ENCODE measurements at places on chromosomes 1 and 21.

GRCh38 chr1:211928993-211929637 is 98.6 kb upstream of the LPGAT1 start:
- H3K4me1 ChIP-seq = peaks cover 6% of the 10 kb centered on the region
- no peak overlapping the region for H3K4me3 ChIP-seq
- H3K27ac ChIP-seq = no peak overlapping the region
- DNase-seq = no peak
- peaks cover 6% of the 10 kb centered on the region for H3K27me3 ChIP-seq
- H3K36me3 ChIP-seq = no peaks in the 10 kb centered on the region

DNA sequence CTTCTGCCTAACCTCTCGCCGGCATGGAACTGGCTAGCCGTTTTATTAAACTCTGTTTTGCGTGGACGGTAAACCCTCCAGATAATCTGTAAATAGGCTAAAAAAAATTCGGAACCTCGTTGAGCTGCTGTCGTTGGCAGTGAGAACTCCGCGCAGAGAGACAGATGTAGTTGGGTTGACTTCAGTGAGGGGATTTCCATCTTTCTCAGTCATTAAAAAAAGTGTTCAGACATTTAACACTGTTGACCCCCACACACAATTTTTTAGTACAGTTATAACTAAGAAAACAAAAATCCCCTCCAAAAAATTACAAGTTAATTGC is 464 bp downstream of the PARK7 start:
- H3K4me1 ChIP-seq = peaks cover 63% of the 10 kb centered on the region
- DNase-seq = no peak
- peaks cover 64% of the 10 kb centered on the region for H3K36me3 ChIP-seq
- H3K4me3 ChIP-seq = peak overlapping the region; percentile 99
- H3K27me3 ChIP-seq = no peaks in the 10 kb centered on the region

GRCh38 chr1:32357614-32358013 is 4.7 kb downstream of the FAM229A start:
- no peak for DNase-seq
- H3K36me3 ChIP-seq = peaks cover 8% of the 10 kb centered on the region
- H3K27ac ChIP-seq = no peak overlapping the region

GRCh38 chr1:199629624-199630023 is 397.9 kb upstream of the NR5A2 start:
- no peak overlapping the region for H3K4me3 ChIP-seq
- no peak for DNase-seq
- peaks cover 24% of the 10 kb centered on the region for H3K27me3 ChIP-seq
- peaks cover 4% of the 10 kb centered on the region for H3K4me1 ChIP-seq
- no peaks in the 10 kb centered on the region for H3K36me3 ChIP-seq
- no peak overlapping the region for H3K27ac ChIP-seq
